ENCODE measurements at places on chromosomes 3 and 15.

DNA sequence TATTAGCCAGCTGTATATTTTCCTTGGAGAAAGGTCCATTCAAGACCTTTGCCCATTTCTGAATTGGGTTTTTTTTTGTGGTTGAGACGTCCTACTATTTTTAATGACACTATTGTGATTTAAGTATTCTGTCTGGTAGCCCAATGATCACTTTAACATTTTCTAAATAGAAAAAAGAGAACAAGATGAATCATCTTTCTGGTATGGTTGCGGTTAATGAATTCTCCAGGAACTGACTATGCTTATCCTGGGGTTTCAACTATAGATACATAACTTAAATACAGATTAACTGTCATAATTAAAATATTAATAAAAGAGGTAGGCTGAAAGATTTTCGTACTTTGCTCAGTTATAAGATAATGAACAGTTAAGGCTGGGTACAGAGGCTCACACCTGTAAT, 51.9 kb downstream of the PBRM1 start:
- no peak for DNase-seq

DNA sequence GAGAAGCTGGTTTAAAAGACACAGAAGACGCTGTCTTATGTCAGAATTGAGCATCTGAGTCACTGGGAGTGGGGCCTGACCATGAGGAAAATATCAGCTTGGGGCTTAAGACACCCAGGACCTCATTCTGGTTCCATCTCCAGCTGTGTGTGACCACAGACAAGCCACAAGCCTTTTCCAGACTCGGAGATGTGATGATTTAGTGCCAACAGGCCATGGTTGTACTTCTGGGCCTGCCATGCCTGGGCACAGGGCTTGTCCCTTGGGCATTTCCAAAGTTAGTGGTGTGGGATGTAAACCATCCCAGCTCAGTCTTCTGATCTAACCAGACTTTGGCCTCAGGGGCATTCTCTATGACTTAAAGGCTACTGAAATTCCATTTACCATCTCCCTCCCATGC, 269.8 kb downstream of the RYR3 start:
- DNase-seq: no peak

DNA sequence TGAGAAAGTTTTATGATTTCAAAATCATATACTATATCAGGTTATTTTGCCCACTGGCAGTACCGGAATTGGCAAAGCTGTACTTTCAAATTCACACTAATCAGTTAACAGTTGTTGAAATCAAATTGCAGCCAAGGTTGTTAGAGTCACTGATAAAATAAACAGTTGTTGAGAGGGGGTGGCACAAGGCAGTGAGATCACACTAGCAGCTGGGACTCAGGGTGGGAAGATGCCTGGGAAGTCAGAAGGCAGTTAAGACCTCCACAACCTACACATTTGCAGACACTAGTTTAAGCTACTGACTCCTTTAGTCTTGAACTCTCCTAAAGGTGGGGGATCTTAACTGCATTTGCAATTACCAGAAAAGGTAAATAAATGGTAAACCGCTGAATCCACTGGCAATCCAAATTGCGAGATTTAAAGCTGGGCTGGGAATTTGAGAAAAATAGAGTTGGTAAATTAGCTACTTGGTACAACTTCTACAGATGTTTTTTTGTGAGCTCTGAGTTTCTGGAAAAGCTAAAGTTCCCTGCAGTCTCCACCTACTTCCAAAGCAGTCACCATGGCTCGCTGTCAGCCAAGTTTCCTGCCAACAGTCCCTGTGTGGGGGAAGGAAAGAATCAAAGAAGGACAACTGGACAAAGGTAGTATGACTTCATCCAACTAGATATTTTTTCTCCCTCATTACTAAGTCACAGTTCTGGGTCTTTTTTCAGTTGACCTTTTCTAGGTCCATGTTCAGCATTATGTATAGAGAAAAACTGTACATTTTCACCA, 105.7 kb downstream of the ZNF385D start:
- DNase-seq: no peak

- DNase-seq: no peak
Observed at GRCh38 chr3:21672303-21672702, 78.7 kb downstream of the ZNF385D start.

GRCh38 chr3:42653560-42654330, at the start of gene ZBTB47:
ZBTB47 (plus strand) TSS chr3:42653697; CDS start chr3:42658356, 4,659 bp downstream.
- DNase-seq: no peak

DNA sequence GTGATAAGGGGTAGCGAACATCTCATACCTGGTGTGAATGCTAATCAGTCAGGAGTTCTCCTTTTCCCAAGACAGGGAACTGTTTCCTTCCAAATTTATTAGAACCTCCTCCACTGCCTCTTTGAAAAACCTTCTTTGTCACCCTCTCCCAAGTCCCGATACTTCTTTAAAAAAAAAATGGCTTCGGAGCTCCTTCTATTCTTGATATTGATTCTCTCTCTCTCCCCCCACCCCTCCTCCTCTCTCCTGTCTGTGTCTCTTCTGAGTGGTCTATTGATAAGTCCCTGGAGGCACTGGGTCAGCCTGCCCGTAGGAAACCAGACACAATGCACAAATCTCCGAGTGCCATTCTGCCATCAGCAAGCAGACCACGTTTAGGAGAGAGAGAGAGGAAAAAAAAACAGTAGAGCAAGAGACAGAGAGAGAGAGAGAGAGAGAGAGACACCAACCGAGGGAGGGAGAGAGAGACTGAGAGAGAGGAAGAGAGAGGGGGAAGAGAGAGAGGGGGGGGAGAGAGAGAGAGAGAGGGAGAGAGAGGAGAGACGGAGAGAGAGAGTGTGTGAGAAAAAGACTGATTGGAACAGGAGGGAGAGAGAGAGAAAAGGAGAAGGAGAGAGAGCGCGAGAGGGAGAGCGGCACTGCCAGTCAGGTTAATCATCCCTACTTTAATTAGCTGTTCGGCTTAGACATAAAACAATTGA, 160.9 kb downstream of the TIGIT start:
- no peak for DNase-seq

DNA sequence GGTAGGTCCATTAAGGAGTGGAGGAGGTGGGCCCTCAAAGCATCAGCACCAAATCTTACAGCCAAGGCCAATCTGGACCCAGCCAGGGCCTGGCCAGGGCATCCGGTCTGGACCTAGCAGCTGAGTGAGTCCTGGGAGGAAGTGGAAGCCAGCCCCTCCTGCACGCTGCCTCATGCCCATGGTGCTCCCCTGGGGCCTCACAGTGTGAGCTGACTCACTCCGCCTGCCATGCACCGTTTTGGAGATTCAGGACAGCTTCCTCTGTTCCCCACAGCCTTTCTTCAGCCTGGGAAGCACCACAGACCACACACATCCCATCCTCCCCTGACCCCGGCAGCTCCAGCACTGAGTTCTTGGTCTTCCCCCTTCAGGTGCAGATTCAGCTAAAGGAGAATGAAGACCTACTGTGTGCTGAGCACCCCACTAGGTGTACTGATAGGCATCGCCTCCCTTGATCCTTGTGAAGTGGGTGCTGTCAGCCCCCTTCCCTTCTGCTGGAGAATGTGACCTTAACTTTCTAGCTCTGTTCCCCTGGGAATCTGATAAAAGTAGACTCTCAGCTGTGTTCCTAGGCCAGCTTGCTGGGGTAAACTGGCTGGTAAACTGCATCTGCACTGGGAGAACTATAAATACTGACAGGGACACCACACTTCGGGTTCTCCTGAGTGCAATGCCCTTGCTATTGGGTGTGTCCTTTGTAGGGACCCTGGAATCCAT, 36.8 kb upstream of the SEC13 start:
- DNase-seq: no peak

GRCh38 chr3:34248352-34248751, 449.9 kb downstream of the PDCD6IP start:
- no peak for DNase-seq

- no peak for DNase-seq
Observed at GRCh38 chr3:70539908-70540307, 227.5 kb upstream of the MDFIC2 start.

DNA sequence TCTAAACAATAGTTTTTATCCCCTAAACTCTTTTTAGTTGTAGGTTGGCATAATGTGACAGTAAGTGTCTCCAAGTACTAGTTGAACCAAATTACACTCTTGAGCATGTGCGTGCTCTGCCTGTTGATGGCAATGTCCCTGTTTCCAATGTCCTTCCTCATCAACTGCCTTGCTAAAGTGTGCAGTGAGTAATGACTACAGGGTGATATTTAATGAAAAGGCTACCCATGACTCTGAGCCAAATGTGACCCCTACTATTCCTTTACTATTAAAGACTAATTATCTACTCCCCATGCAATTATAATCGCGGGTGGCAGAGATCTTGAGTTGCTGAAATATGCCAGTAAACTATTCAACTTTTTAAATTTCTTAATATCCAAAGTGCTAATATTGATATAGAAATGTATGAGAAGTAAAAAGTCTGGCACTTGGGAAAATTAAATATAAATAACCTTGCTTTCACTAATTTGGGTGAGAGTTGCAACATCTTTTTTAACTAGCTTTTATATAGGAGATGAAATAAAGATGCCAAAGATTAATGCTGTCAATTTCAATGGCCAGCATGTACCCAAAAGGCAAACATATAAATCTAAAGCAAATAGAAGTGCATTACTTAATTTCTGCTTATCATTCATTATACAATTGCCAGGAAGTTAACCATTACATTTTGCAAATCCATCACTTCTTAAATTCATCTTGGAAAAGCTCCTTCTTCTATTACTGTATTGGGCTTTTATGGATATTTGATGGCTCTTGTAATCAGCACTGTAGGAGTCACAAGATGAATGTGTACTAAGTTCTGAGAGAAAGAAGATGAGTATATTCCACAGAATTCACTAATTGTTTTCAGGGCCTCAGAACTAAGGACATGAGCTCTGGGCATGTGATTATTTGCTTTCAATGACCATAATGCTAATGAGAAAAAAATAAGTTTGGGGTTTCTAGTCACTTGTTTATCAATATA, 518.2 kb upstream of the NAALADL2 start:
- no peak for DNase-seq

DNA sequence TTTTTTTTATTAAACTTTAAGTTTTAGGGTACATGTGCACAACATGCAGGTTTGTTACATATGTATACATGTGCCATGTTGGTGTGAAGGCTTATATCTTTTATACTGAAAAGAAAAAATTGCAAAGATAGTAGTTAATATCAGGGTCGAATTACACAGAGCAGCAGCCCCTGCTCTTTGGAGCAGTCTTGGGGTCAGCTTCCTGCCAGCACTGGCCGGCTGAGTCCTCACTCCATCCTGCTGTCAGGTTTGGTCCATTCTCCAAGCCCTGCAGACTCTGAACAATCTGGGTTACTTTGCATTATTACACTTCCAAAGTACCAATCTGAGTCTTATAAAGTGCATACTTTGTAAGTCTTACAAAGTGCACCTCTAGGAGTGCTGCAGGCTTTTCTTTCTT, 66.0 kb downstream of the COL8A1 start:
- DNase-seq: no peak

DNA sequence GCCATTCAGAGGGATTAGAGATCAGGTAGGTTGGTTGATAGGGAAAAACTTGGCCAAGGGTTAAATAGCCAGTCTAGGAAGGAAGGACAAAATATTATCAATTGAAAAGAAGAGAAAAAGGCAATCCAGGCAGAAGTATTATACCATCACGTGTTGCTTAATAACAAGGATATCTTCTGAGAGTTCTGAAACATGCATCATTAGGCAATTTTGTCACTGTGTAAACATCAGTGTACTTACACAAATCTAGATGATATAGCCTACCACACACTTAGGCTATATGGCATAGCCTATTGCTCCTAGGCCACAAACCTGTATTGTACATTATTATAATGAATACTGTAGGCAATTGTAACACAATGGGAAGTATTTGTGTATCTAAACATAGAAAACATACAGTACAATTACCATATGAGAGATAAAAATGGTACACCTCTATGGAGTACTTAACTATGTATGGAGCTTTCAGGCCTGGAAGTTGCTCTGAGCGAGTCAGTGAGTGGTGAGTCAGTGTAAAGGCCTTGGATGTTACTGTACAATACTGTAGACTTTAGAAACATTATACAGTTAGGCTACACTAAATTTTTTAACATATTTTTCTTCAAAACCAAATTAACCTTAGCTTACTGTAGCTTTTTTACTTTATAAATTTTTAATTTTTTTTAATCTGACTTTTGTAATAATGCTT, 2.7 kb downstream of the TEX55 start:
- DNase-seq: no peak

GRCh38 chr3:38521391-38521987, 25.3 kb downstream of the EXOG start:
- DNase-seq: peak; percentile 54

- DNase-seq: peak; percentile 39
Observed at GRCh38 chr15:78103406-78104118, 11.2 kb downstream of the SH2D7 start.

- DNase-seq: no peak
Observed at GRCh38 chr3:170980399-170980798, 46.1 kb downstream of the SLC2A2 start.

DNA sequence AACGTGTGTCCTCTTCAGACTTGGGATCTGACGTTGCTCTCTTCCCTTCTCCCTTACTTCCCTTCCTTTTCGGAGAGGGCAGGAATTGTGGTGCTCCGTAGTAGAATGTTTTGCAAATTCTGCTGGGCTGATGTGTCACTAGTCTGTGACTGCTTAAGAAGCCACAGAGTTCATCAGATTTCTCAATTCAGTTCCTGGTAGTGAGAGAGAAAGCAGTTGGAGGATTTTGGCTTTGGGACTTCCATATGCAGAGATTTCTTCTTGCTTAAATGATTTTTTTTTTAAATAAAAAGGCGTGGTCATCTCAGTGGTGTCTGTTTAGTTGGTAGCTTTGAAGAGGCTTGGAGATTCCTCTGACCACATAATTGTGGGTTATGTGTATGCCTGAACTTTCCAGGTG, 10.1 kb downstream of the CEMIP start:
- DNase-seq: no peak

DNA sequence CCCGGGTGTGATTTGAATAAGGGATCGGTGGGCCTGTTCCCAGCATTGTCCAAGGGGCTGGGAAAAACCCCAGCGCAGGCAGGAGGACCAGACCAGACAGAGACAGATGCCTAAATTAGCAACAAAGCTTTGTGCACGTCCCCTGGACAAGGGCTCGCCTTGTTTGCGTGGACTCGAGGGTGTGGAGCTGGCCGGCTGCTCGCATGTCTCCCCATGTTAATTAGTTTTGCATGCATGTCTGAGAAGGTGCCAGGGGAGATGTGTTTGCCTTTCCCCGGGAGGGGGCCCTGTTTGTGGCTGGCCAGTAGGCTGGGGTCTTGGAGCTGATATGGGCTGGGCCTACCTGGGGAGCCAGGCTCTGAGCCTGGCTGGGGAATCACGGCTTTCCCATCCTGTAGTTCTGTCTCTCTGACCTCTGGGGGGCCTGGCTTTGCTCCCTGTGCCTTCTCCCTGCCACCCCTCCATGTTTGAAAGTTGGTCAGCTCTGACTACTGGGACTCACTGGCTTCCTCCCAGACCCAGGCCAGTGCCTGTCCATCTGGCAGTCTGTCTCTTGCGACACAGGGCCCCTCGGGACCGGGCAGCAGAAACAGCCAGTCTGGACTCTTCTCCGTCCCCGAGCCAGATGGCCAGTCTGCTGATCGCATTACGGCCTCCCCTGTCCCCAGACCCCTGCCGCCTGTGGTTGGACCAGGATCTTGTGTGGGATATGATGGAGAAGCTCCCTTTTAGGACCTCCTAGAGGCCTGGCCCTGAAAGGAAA, 55.4 kb upstream of the POLG start:
- no peak for DNase-seq
